ENCODE measurements at places on chromosomes 7 and 10.
A peak's percentile ranks its signal among the peaks of the same experiment; 100 is the strongest.

DNA sequence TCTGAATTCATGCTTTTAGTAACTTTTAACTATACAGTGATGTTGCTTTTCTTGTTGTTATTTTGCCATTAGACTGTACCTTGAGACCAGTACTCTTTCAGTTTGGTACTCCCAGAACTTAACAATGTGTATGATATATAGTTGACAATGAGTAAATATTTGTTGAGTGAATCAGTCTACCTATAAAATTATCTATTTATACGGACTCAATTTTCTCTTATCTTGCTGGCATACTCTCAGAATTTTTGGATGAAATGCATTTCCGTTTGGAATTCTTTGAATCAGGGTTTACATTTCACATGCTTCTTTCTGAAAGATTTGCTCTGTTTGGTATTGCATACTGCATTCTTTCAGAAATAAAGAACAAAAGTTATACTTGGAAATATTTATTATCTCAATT lies 47.8 kb upstream of the LRRC17 start:
- DNase-seq = no peak

- DNase-seq = peak; percentile 77
These were observed 13.8 kb upstream of the C10orf90 start for GRCh38 chr10:126684171-126684745.

DNA sequence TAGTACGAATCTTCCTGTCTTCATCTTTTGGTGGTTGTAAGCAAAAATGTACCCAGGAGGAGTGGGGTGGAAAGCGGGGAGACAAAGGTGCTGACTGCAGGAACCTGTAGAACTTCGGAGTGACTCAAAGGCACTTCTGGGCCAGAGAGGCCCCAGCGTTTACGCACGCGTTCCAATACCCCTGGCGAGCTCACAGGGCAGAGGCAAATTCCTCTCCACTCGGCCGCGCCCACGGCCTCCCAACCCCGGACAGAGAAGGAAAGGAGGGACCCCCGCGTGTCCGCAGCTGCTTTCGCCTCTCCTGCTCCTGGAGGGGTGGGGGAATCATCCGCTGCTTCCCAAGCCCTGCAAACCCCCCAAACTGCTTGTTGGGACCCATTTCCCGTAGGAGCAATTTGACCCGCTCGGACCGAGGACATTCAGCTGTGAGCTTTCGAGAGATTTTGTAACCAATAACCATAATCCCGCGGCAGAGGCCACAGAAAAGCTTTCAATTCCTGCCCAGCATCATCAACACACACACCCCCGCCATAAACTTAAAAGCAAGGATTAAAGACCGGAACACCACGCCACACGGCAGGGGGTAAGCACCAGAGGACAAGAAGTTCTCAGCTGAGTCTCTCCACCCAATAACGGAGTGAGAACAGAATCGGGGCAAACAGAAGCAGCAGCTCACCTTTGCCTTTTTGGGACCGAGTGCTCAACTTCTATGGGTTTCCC lies 2.3 kb downstream of the IGF2BP3 start:
- no peak for DNase-seq

- DNase-seq = no peak
These were observed 10.8 kb upstream of the CLDN4 start for GRCh38 chr7:73820013-73820412.

GRCh38 chr7:68816491-68816890 lies 781.8 kb upstream of the AUTS2 start:
- no peak for DNase-seq

- no peak for DNase-seq
These were observed 175.3 kb downstream of the RAPGEF5 start for GRCh38 chr7:22181663-22182062.

GRCh38 chr7:113628948-113629847 lies 289.6 kb downstream of the PPP1R3A start:
- peak; percentile 46 for DNase-seq

GRCh38 chr10:79097021-79097872 lies 28.5 kb downstream of the ZMIZ1 start:
- DNase-seq = peak; percentile 44

DNA sequence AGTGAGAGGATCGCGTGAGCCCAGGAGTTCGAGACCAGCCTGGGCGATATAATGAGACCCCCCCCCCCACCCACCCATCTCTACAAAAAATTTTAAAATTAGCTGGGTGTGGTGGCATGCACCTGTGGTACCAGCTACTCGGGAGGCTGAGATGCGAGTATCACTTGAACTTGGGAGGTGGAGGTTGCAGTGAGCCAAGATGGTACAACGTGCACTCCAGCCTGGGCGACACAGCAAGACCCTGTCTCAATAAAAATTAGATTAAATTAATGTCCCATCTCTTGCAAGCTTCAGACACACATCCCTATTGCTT lies 391 bp upstream of the PROSER2 start:
- DNase-seq = no peak

DNA sequence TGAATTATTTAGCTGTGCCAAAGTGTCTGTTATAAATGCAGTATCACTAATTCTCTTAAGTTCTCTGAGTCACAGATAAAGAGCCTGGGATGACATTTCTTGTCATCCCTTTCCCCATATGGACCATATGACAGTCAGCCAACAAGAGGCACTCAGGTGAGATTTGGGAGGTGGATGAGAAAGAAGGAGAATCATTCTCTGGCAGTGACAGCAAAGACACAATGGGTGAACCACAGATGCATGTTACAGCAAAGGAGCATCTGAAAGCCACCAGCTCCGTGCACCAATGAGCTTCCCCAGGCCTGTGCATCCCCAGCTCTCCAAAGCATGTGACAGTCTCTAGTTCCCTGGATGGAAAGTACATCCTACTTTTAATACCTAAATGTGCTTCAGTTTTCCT lies 10.8 kb downstream of the GIMAP6 start:
- no peak for DNase-seq

GRCh38 chr7:84999450-84999849 lies 187.4 kb downstream of the SEMA3D start:
- DNase-seq = no peak

- DNase-seq = peak; percentile 56
These were observed 32.5 kb downstream of the GNA12 start for GRCh38 chr7:2811476-2812113.

GRCh38 chr10:35696392-35697287 lies 54.5 kb upstream of the FZD8 start:
- DNase-seq = no peak

DNA sequence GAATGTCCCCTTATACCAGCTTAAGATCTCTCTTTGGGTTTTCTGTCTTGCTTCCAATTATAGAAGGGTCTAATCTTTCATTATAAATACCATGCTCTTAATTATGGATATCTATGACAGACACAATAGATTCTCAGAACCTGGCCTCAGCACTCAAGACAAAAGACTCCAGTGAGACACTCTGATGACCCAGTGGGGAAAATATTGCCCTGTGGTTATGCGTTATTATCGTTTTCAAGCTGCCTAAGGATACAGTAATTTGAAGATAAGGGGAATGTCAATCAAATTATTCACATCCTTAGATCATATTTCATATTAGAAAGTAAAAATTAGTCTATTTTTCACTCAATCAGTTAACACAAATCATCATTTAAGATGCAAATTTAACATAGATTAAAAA lies 748.8 kb downstream of the XPNPEP1 start:
- DNase-seq = no peak

GRCh38 chr7:75531359-75531821 lies 39.3 kb downstream of the SPDYE5 start:
- no peak for DNase-seq

GRCh38 chr7:44787041-44787440 lies 9.4 kb upstream of the PPIA start:
- no peak for DNase-seq

- no peak for DNase-seq
These were observed 94.8 kb downstream of the TCERG1L start for GRCh38 chr10:131216681-131217230.

DNA sequence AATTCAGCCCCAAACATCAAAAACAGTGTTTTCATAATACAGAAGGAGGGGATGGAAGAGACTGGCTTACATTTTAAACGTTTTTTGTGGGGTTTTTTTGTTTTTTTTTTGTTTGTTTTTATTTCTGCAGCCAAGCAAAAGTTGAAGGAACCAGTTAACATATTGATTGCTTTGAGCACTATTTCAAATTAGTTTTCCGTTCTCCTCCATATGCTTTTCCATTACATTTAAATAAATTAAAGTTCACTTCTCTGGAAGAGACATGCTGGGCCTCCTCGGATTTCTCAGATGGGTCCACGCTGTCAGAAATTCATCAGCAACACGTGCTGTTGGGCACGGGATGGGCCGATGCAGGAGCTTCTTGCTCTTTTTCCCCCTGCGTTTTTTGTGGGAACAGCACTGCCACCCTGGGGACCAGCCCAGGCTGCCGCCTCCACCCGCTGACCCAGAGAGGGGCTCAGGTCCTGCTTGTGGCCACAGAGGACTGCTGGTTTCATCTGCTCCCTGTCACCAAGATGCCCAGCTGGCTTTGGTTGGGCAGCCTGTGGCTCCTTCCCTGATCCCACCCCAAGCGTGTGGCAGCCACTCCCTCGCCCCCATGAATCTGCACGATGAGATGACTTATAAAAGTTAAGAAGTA lies 67.7 kb upstream of the CHST15 start:
- no peak for DNase-seq

GRCh38 chr7:116697761-116698160 lies 25.8 kb downstream of the MET start:
- DNase-seq = no peak

- DNase-seq = peak; percentile 35
These were observed 689 bp upstream of the SMARCD3 start for GRCh38 chr7:151249034-151249731.

DNA sequence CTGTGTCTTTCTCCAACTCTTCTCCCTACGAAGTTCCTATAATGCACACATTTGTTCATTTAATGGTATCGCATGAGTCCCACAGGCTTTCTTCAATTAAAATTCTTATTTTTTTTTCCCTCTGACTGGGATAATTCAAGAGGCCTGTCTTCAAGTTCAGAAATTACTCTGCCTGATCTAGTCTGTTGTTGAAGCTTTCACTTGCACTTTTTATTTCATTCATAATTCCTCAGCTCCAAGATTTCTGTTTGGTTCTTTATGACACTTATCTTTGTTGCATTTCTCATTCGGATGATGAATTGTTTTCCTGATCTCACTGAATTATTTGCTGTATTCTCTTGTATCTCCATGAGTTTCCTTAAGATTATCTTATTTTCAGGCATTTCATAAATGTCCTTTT lies 103.9 kb downstream of the RSU1 start:
- DNase-seq = no peak

DNA sequence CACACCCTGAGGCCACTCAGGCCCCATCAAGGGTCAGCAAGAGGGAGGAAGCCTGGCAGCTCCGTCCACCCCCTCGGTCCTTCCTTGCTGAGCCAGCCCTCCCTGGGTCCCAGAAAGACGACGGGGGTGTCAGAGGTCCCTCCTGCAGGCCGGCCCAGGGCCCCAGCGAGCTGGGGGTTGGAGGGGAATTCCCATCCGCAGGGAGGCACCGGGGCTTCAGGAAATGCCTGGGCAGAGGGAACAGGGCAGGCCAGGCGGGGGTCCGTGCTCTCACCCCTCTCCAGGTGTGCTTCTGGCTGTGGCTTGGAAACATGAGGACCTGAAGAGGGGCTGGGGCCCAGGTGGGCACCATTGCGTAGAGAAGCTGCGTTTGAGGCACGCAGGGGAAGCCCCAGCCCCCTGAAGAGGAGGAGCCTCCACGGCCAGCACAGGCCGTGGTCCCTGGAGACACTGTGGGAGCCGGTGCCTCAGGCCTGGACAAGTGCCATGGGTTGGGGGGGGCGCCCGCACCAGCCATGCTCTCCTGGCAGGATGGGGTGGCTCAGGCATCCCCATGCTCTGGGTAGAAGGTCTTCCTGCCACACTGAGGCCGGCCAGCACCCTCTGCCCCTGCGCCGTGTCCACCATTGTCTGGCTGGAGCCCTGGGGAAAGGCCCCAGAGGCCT lies 66.7 kb downstream of the PDGFA start:
- DNase-seq = no peak

GRCh38 chr7:98864731-98865453 lies 4.9 kb downstream of the TMEM130 start:
- DNase-seq = no peak

GRCh38 chr10:115998301-115998700 lies 274.7 kb downstream of the GFRA1 start:
- no peak for DNase-seq

- DNase-seq = peak; percentile 53
These were observed 261.5 kb upstream of the KLF14 start for GRCh38 chr7:130995252-130996081.

DNA sequence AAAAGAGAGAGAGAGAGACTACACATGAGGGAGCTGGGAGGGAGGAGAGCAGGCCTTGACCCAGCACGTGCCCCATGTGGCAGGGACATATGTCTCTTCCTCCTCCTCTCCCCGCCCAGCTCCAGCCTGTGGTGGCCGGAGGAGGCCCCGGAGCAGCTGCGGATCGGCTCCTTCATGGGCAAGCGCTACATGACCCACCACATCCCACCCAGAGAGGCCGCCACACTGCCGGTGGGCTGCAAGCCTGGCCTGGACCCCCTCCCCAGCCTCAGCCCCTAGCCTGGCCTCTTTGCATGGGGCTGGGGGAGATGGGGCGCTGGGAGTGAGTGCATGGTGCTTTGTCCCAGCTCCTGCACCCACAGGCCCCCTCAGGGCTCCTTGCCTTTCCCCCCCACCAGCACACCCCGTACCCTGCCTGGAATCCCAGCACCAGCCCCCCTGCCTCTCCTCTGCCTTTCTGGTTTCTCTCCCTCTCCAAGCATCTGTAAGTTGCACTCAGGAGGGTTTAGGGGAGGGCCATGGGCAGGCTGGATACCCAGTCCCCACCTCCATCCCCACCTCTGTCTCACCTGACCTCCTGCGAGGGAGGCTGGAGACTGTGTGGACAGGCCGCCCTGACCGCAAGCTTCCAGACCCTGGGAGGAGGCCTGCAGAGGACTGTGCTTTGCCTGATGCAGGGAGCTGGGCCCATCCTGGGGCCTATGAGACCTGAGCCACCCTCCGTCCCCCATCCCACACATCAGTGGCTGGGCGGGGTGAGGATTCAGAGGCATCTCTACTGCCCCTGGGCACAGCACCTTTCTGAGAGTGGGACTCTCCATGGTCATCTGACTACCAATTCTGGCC lies 4.8 kb downstream of the UPK3B start:
- no peak for DNase-seq

- DNase-seq = no peak
These were observed 2.4 kb upstream of the PRR15 start for GRCh38 chr7:29561271-29561670.

DNA sequence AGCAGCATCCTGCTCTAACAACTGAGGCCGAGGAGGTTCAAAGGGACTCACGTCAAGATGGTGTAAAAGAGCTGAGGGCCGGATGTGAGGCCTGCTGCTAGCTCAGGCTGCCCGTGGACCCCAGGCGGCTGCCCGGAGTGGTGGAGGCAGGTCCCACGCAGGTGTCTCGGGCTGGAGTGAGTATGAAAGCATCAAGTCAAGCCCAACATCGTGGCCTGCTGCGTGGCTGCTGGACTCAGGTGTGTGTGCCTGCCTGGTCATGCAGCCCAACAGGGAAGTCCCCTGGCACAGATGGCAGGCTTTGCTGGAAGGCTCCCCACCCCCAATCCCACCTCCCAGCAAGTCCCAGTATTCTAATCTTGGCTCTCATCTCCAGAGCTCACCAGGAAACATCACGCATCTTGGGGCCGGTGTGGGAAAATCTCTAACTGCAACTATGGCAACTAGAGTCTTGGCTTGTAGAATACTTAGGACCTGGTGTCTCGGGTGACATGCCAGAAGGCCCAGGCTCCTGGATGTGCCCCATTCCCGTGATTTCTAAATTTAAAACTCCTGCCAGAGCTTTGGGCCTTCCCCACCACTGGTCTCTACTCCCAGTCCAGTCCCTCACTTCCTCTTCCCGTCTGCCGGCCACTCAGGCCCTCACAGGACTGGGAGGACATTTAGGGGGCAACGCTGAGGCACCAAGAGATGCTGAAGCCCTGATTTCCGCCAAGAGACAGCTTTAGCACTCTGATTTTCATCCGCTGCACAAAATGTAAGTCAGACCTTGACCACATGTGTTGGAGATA lies 85.9 kb downstream of the PRKAG2 start:
- DNase-seq = no peak

Data from fibroblast of mammary gland (primary cell).